Spleen (tissue), 13 donors: ENCODE measurements at places on chromosomes 5 and 9. TPM values are rescaled to one million over a fixed set of nuclear protein-coding genes. Genes with fewer than 3 reads are reported as not detected.

DNA sequence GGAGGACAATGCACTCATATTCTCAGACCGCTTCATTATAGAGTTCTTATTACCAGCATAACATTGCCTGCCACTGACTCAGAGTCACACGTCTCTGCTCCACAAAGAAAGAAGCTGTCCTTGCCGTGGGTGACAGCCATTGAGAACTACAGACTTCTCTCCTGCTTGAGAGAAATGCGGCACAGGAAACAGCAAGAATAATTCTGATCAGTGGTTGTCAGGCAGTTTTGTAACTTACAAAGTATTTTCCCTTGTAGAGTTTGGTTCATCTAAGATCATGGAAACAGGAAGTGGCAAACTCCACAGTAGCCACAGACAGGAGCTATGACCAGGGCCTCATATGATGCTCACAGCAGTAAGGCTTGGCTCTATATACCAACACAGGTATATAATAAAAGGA lies 47.0 kb downstream of the KCNV2 start:
- peaks cover 20% of the 10 kb centered on the region for H3K4me1 ChIP-seq
- H3K36me3 ChIP-seq = peaks cover under 1% of the 10 kb centered on the region
- no peak for DNase-seq
- H3K4me3 ChIP-seq = no peak overlapping the region
- H3K27me3 ChIP-seq = no peaks in the 10 kb centered on the region

The SV2C gene
- polyA plus RNA-seq = 0.13 TPM

- no peak overlapping the region for H3K27ac ChIP-seq
- DNase-seq = no peak
- H3K4me3 ChIP-seq = no peak overlapping the region
- H3K27me3 ChIP-seq = no peaks in the 10 kb centered on the region
Measured at GRCh38 chr5:33641744-33642505, 201.2 kb downstream of the TARS1 start.

- no peak overlapping the region for H3K27ac ChIP-seq
- no peak overlapping the region for H3K4me3 ChIP-seq
- H3K36me3 ChIP-seq = no peaks in the 10 kb centered on the region
- no peak for DNase-seq
- H3K4me1 ChIP-seq = no peaks in the 10 kb centered on the region
Measured at GRCh38 chr9:13432904-13433303, 153.4 kb upstream of the MPDZ start.

DNA sequence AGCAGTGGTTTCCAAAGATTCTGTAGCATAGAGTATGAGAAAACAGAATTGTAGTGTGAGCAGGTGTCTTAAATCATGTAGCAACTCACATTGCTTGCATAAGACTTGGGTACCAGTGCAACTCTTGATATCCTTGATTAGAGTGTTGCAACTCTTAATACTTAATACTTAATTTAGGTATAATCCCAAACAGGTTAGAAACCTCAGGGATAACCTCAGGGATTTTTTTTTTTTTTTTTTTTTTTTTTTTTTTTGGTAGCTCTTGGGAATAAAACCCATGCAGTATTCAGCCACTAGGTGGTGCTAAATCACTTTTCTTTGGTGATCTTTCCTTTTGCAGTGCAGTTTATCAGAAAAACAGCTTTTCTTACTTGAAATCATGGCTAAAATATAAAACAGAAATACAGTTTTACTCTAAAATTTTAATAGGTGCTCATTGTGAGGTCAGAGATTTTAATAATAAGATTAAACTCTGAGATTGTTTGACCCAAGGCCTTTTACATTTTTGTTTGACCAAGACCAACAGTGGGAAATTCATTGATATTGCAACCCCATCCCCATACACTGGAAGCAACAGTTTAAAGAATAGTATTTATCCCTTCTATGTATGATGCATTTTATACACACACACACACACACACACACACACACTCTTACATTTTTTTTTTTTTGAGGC lies 55.3 kb downstream of the ERAP1 start:
- no peaks in the 10 kb centered on the region for H3K27me3 ChIP-seq
- no peak overlapping the region for H3K4me3 ChIP-seq
- peaks cover 5% of the 10 kb centered on the region for H3K4me1 ChIP-seq
- peaks cover 64% of the 10 kb centered on the region for H3K36me3 ChIP-seq
- no peak for DNase-seq

DNA sequence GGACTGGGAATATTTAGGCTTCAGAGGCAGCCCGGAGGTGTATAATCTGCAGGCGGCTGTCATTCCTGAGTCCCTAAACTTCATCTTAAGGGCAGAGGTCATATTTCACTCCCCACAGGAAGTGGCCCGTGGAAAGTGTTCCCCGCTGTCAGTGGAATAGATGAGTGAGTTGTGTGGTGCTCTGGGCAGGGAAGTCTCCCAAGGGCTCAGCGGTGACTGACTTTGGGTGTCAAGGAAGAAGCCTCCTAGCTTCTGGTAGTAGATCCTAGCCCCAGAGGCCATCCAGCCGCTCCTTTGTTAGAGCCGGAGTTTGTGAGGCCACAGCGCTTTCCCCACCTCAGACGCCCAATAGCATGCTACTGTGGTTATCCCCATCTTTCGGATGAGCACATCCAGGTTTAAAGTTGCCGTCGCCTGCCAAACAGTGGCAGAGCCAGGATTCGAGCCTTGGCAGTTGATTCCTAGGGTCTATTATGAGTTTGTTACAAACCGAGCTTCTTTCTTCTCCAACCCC lies 38.9 kb upstream of the TIFAB start:
- no peak for DNase-seq
- no peak overlapping the region for H3K4me3 ChIP-seq
- no peak overlapping the region for H3K27ac ChIP-seq
- H3K27me3 ChIP-seq = peaks cover 50% of the 10 kb centered on the region
- peaks cover 30% of the 10 kb centered on the region for H3K4me1 ChIP-seq
- no peaks in the 10 kb centered on the region for H3K36me3 ChIP-seq

DNA sequence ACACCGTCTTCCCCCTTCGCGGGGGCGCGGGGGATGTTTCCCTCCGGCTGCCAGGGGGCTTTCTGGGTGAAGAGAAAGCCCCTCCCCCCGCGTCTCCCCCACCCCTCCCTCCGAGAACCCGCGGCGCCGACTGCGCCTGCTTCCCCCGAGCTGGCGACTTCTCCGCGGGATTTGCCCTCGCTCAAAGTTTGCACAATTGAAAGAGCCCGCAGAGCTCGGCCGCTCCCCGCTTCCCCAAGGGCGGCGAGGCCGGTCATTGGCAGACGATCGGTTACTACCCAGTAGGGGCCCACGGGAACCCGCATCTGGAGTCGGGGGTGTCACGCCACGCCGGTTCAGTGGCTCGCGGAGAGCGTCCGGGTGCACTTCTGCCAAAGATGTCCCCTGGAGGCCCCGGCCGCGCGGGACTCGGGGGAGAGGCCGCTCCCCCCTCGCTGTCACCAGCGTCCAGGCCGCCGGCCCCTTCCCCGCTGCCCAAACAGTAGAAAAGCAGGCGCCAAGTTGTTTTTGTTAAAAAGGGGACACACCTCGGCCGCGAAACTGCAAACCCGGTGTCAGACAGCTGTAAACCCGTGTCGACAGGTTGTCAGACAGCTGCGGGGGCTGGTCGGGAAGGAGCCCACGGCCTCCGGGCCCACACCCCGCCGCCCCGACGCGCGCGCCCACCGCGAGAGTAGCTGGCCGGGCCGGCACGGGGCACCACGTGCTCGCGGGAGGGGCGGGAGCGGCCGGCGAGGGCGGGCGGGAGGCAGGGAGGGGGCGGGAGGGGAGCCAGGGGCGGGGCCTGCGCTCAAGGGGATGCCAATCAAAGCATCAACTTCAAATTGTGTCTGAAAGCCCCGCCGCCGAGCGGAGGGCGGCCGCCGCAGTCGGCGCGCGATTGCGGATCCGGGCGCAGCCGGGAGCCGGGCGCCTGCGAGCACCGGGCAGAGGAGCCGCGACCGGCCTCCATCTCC lies at the start of gene IRX1:
Gene IRX1 (plus strand): TSS at position 827 of the 956 bp plus-strand sequence. CDS start 274 bp downstream, outside the sequence.
- peaks cover 86% of the 10 kb centered on the region for H3K27me3 ChIP-seq
- DNase-seq = no peak
- H3K27ac ChIP-seq = no peak within 1 kb of the TSS
- H3K4me3 ChIP-seq = no peak within 1 kb of the TSS

DNA sequence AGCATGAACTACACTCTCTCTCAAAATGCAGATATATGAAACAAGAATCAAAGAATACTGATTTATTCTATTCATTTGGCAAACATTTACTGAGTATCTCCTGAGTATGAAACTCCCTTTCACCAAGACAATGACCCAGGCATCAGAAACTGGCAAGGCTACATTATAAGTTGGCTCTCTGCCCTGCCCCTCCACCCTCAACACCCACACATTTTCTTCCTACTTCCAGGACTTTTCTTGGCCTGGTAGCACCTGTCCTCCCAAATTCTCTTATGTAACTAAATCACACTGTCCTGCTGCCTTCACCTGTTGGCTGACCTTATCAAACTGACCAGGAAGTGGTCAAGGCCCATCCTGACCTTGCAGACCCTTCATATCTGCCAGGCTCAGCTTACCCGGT lies 3.5 kb downstream of the RASEF start:
- no peak overlapping the region for H3K4me3 ChIP-seq
- H3K27me3 ChIP-seq = peaks cover 57% of the 10 kb centered on the region
- H3K36me3 ChIP-seq = no peaks in the 10 kb centered on the region
- peaks cover 11% of the 10 kb centered on the region for H3K4me1 ChIP-seq
- no peak for DNase-seq
- H3K27ac ChIP-seq = no peak overlapping the region

The DDX4 gene
- polyA plus RNA-seq = not detected

DNA sequence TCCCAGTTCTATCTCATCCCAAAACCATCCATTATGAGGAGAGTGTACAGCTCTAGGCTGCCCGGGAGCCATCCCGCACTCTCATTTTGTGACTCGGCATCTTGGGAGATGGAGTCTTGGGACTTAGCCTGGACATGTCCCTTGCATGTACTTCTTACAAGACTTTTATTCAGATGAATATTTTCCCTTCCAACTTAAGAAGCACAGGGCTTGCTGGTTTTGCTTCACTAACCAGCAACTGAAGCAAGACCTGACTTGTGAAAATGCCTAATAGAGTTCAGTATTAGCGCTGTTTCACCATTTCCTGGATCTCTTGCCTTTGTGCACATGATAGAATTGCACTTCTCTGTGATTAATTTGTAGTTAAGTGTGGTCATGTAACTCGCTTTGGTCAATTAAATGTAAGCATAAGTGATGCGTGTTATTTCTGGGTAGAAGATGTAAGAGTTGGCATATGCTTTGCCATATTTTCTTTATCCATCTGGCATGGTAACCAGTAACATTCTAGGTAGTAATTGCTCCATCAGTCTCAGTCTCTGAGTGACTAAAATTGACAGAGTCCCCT lies 55.8 kb downstream of the PDCD1LG2 start:
- H3K27me3 ChIP-seq = no peaks in the 10 kb centered on the region
- H3K27ac ChIP-seq = no peak overlapping the region
- H3K4me1 ChIP-seq = no peaks in the 10 kb centered on the region

DNA sequence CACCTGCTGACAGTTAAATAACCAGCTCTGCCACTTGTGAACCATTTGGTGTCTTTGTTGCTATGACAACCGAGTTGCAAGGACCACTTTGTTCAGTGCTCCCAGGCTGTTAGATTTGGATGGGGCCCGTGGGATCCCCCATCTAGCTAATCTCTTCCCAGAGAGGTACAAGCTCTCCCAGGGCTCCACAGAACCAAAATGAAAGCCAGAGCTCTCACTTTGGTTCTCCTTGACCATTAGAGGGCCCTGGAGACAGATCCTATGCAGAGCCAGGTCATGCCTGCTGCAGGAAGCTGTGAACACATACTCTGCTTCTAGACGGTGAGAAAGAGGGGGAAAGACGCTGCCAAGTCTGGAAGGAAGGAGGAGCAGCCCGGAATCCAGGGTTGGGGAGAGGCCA lies 224.6 kb downstream of the GABBR2 start:
- no peak overlapping the region for H3K4me3 ChIP-seq
- H3K4me1 ChIP-seq = no peaks in the 10 kb centered on the region
- no peak overlapping the region for H3K27ac ChIP-seq
- no peaks in the 10 kb centered on the region for H3K36me3 ChIP-seq
- no peak for DNase-seq

- no peaks in the 10 kb centered on the region for H3K36me3 ChIP-seq
- H3K4me1 ChIP-seq = no peaks in the 10 kb centered on the region
- H3K4me3 ChIP-seq = no peak overlapping the region
- H3K27me3 ChIP-seq = peaks cover 22% of the 10 kb centered on the region
Measured at GRCh38 chr5:178080618-178081410, 32.5 kb upstream of the N4BP3 start.

DNA sequence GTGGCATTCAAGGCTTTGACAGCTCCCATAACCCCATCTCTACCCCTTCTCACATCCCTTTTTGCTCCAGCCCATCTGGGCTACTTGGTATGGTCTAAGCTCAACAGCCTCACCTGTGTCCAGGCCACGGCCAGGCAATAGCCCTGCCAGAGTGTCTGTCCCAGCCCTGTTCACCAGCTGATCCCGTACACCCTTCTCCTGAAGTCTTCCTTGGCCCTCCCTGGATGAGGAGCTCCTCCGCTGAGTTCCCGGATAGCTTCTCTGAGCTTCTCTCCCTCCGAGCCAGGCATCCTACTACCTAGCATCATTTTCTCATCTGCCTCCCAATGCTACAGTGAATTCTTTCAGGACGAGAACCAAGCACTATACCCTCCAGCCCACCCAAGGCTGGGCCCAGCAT lies 208.2 kb downstream of the DAB2IP start:
- no peaks in the 10 kb centered on the region for H3K36me3 ChIP-seq
- peaks cover 3% of the 10 kb centered on the region for H3K4me1 ChIP-seq
- DNase-seq = no peak
- H3K4me3 ChIP-seq = no peak overlapping the region
- no peak overlapping the region for H3K27ac ChIP-seq
- H3K27me3 ChIP-seq = no peaks in the 10 kb centered on the region

DNA sequence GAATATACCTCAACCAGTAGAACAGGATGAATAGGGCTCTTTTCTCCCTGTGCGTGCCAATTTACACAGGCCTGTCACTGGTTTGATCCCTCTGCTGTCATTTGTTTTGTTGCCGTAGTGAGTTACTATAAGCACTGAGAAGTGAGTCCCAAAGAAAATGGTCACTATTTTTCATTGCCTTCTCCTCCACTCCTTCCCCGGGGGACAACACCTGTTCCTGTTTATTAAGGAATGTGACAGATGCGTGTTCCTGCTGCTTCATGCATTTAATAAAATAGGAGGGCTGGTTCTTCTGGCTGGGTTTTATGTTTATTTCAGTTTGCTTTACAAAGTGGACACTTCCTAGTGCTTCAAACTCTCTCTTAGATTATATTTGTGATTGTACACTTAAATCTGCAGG lies 6.4 kb downstream of the THBS4 start:
- no peak for DNase-seq
- no peak overlapping the region for H3K27ac ChIP-seq
- H3K36me3 ChIP-seq = no peaks in the 10 kb centered on the region
- no peak overlapping the region for H3K4me3 ChIP-seq

- no peaks in the 10 kb centered on the region for H3K27me3 ChIP-seq
- DNase-seq = no peak
- H3K4me1 ChIP-seq = no peaks in the 10 kb centered on the region
- no peak overlapping the region for H3K4me3 ChIP-seq
- no peaks in the 10 kb centered on the region for H3K36me3 ChIP-seq
- no peak overlapping the region for H3K27ac ChIP-seq
Measured at GRCh38 chr9:68727636-68728035, 22.6 kb downstream of the PIP5K1B start.

The OR1J2 gene
- not detected for polyA plus RNA-seq

The CCDC192 gene
- not detected for polyA plus RNA-seq

The CACNA1B gene
- under 0.01 TPM for polyA plus RNA-seq
